ENCODE measurements at places on chromosomes 12 and 14.

- DNase-seq: no peak
Measured at GRCh38 chr12:11650286-11651281, 1.1 kb downstream of the ETV6 start.

DNA sequence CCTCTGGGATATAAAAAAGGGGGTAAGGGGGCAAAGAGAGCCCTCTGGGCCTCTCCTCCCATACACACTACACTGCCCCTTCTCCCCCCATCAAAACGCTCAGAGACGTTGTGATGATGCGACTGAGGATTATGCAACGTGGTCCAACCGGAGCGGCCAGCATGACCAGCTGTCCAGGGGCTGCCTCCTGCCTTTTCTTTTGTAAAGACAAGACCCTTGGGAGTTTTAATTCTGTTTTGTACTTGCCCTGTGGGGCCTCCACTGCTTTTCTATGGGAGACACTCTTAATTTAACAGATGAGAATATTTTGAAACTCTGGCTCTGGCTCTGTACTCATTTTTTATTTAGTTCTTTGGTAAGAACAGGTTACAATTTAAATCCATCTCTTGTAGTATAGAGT is 7.2 kb downstream of the MBD6 start:
- DNase-seq: no peak

- no peak for DNase-seq
Measured at GRCh38 chr12:105562199-105562971, 231.9 kb downstream of the C12orf75 start.

GRCh38 chr12:121799842-121800693 is 3.7 kb upstream of the SETD1B start:
- DNase-seq: peak; percentile 81

DNA sequence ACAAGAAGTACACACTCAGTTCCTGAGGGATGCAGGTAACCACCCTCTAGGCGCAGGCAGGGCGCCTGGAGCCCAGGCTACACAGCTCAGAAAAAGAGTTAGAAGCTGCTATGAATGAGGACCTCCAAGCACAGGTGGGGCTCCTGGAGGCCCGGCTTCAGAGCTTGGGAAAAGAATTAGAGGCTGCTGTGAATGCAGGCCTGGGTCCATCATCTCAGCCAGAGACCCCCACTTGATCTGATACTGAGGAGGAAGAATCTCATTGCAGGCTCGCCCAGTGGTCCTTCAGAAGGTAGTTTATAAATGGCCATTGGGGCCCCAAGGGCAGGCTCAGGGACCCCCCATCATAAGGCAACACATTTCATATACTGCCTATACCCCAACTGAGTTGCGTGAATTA is 556.4 kb downstream of the SLC6A15 start:
- DNase-seq: no peak

DNA sequence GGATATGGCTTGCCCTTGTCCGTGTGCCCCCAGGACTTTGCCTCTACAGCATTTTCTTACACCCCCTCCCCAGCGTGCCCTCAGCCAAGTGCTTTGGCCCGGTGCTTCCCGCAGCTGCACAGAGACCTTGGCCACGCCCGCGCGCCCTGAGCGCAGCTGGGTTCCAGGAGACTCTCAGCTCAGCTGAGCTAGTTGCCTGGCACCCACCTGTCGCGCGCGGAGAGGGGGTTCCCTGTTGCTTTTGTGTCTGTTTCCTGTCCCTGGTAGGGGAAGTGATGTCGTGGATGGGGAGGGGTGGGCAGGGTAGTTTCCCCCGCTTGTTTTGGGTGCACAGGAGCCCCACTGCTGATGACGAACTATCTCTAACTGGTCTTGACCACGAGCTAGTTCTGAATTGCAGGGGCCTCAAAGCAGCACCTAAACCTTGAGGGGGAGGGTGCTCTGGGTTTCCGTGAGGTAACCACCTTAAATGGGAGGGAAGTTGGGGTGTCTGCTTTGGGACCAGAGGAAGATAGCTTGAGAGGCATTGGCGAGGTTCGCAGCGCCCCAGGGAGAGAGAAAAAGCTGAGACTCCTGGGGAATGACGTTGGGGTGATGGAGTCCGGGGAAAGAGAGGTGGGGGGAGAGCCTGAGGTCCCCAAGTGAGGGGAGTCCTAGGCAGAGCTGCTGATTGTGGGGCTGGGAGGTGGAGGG is 1.5 kb downstream of the DIO3 start:
- peak; percentile 77 for DNase-seq

DNA sequence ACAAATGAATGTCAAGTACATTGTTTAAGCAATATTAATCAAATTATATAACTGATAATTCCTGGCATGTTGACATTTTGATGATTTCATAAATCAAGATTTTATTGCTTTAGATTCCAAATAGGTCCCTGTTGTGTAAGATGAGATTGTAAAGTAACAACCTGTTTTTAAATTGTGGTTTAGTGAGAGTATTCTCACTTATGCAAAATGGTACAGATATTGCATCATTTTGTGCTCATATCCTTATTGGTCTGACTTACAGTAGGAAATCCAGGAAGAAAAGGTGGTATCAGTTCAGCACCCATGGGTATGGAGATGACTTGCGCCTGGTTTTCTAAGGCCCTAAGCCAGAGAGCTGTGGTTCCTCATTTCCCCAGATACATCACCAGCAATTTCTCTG is 165.5 kb downstream of the KIF21A start:
- DNase-seq: no peak

DNA sequence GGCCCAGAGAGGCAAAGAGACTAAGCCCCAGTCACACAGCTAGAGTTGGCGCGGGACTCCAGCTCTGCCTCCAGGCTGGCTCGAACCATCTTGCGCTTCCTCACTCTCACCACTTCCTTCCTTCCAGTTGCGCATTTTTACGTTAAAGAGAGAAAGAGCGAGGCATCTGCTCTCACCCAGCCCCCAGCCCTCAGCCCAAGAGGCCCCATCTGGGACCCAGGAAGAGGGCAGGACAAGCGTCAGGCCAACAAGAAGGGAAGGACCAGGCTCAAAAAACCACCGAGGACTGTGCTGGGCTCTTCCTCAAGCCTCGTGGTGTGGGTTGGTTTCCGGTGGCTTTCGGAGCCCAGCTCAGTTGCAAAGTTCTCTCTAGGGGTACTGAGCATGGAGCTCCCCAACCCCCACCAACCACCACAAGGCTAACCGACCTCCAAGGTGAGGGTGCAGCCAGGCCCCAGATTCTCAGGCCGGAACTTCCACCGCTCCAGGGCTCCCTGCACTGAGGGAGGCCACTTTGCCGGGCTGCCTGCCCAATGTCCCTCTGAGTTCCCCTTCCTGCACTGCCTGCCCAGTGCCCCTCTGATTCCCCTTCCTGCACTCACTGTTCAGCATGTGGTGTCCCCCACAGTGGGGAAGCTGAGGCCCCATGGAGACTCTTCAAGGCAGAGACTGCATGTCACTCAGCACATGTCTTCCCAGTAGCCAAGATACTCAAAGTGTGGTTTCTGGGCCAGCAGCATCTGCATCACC is 35.9 kb downstream of the TESC start:
- no peak for DNase-seq

- DNase-seq: no peak
Measured at GRCh38 chr12:6276956-6277620, 33.4 kb upstream of the PLEKHG6 start.

DNA sequence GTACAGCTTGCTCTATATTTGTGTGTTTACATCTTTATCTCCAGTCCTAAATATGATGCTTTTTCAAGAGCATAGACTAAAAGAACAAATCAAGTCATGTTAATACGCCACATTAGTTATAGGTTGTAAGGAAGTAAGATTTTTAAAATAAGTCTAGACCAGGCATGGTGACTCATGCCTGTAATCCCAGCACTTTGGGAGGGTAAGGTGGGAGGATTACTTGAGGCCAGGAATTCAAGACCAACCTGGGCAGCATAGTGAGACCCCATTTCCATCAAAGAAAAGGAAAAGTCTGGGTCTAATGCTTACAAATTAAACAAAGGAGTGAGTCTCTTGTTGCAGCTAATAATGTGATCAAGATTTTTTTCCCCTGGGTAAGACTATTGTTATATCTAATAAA is 118.9 kb downstream of the GPR135 start:
- DNase-seq: no peak

DNA sequence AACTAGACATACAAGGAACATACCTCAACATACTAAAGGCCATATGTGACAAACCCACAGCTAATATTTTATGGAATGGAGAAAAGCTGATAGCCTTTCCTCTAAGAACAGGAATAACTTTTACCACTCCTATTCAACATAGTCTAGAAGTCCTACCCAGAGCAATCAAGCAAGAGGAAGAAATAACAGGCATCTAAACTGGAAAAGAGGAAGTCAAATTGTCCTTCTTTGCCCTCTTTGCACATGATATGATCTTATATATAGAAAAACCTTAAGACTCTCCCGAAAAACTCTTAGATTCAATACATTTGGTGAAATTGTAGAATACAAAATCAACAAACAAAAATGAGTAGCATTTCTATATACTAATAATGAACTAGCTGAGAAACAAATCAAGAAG is 110.0 kb downstream of the ATP23 start:
- DNase-seq: no peak

GRCh38 chr12:79954037-79954610 is 19.2 kb upstream of the PPP1R12A start:
- no peak for DNase-seq

- DNase-seq: no peak
Measured at GRCh38 chr14:68518761-68519670, 273.9 kb downstream of the ZFP36L1 start.

DNA sequence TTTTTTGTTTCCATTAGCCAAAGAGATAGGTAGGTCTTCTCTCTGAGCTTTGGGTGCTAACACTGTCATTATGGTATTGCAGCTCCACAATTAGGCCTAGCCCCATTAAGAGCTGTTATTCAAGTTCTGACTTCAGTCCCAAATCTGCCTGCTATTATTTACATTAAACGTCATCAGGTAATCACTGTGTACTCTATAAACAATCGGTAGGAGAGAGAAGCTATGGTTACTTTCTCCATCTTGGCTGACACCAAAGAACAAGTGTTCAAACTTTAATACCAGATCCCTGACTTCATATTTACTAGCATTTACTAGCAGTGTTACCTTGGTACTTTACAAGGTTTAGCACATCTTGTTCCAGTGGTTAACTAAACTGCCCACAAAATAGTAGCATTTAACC is 305.1 kb upstream of the GARIN2 start:
- peak; percentile 11 for DNase-seq

GRCh38 chr14:49897414-49897813 is 4.5 kb downstream of the ARF6 start:
- DNase-seq: no peak

- DNase-seq: no peak
Measured at GRCh38 chr14:103619057-103619456, 10.0 kb upstream of the KLC1 start.

- DNase-seq: no peak
Measured at GRCh38 chr12:69172491-69172890, 66.9 kb upstream of the CPSF6 start.

GRCh38 chr12:94427501-94428381 is 31.9 kb downstream of the CEP83 start:
- DNase-seq: peak; percentile 41

DNA sequence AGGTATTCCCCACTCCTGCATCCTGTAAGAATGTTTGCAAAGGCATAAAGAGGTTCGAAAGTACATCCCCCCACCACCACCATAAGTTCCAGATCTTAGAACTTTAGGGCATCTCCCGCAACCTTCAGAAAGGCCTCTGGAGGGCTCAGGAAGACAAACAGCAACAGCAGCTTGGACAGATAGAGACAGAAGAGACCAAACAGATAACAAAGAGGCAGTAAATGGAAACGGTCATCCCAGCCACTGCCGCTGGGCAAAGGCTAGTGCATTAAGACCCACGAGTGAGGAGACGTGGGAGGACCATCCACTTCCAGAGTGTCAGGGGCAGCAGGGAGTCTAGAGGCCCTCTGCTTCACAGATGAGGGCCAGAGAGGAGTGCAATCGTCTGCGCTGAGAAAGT is 124.3 kb downstream of the CRACR2A start:
- DNase-seq: no peak

GRCh38 chr12:115303723-115304309 is 619.8 kb upstream of the TBX3 start:
- no peak for DNase-seq

DNA sequence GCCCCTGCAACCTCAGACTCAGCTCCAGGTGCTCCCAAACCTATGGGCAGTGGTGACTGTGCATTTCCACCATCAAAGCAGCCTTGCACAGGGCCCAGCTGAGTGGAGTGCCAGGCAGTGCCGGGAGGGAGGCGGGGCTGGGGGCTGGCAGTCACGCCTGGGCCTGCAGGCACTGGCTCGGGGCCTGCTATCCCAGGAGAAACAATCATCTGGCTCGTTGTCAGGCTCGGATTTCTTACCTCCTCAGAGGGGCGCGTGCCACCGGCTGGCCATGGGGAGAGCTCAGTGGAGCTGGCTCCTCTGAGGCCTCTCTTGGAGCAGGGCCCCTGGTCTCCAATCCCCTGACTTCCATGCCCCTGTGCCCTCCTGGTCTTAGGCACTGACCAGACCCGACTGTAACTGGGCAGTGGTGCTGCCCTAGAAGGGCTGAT is 20.2 kb upstream of the PPP1R13B start:
- DNase-seq: peak; percentile 29

- peak; percentile 78 for DNase-seq
Measured at GRCh38 chr12:101619858-101620761, 25.3 kb downstream of the MYBPC1 start.

DNA sequence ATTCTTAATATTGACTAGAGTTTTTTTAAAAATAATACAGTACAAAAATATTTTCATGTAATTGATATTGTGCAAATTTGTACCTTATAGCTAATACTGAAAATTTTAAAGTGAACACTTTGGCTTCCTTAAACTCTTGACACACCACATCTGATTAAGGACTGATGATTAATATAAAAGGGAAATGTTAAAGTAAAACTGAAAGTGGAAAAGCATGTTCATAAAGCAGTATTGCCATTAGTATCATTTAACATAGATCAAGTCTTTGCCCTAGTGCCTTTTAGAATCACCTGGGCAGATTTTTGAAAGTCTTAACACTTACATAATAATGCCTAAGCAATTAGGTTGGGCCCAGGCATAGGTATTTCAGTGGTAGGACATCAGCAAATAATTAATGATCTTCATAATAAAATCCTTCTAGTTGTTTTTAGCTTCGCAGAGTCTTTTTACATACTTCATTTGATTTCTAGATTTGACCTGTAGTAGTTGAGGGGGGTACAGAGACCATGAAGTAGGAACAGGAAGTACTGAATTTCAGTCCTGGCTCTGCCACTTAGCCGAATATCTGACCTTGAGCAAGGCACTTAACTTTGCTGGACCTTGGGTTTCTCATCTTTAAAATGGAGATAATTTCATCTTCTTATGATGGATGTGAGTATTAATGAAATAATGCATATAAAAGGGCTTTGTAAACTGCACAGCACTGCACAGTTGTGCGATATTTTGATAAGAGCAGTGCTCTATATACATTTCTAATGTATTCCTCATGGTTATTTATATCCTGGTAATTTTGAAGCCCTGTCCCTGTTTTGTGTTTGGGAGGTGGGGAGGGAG is 43.7 kb downstream of the MARK3 start:
- no peak for DNase-seq

GRCh38 chr12:30965613-30965985 is 39.1 kb downstream of the TSPAN11 start:
- DNase-seq: no peak

DNA sequence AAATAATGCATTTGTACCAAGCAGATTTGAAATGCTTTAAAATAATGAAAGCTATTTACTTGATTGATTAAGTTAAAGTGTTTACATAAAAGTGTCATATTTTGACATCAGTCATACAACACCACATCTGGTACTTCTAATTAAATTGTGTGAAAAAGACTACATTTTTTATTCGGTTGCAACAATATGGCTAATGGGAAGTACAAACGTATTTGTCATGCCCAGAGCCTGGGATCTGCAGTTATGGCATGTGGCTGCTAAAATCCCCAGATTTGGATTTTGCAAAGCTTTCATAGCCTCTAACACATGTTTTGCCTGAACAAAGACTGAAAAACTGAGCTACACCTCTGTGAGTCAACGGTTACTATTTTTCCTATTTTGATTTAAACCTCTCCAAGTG is 66.6 kb downstream of the LLPH start:
- no peak for DNase-seq

All from COR-L47 (cell line).